ENCODE measurements at places on chromosomes 4 and X.

- no peak for DNase-seq
These were observed 93.7 kb downstream of the SHOX start for GRCh38 chrX:724256-724655.

DNA sequence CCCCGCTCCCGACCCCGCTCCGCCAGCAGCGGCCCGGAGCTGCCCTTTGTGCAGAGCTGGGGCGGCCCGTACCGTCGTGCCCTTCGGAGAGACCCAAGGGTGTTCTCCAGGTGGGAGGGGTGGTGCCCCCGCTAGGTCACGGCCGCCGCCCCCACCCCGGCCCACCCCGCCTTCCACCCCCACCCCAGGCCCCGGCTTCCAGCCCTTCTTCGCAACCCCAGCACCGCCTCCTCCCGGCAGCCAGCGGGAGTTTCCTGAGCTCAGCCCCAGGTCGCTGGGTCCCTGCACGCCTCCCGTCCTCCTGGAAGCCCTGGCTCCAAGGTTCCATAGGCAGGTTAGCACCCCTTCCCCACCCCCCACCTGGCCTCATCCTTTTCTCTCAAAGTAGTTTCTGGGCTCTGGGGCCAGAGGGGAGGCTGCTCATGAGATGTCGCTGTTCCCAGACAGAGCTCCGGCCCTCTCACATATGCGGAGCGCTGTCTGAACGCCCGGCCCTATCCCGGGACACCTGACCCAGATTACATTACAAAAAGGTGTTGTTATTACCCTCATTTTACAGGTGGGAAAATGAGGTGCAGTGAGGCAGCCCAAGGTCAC, 25.2 kb upstream of the FGFR3 start:
- no peak for DNase-seq

DNA sequence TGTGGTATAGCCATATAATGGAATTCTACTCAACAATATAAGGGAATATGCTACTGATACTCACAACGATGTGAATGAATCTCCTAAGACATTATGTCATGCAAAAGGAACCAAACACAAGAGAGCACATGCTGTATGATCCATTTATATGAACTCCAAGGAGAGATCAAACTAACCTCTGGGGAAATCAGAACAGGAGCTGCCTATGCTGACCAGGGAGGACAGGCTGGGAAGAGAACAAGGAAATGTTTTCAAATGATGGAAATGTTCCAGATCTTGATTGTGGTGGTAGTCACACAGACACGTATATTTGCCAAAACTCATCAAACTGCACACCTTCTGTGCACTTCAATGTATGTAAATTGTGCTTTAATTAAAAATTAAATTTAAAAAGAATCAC, 175.3 kb downstream of the BCOR start:
- DNase-seq: no peak

DNA sequence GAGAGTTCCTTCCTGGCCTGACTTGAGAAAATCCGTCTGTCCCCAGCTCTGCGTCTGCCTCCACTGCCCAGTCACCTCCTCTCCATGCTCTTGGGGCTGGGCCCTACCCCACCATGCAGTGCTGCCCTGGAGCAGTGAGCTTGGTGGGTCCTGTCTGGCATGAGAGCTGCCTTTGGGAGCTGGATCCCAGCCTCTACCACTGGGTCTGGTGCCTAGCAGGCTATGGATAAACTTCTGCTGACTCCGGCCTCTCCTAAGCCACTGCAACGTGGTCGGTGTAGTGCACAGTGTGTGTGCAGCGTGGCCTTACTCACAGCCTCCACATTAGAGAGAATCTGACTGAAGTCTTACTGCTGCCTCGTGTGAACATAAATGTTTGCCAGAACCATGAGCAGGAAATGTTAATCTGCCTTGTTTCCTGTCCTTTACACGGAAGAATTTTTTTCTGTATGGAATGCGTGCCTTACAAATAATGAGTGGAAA, 47.6 kb downstream of the HTT start:
- DNase-seq: no peak

- no peak for DNase-seq
These were observed 1.1 kb upstream of the SMIM43 start for GRCh38 chr4:121765971-121766538.

DNA sequence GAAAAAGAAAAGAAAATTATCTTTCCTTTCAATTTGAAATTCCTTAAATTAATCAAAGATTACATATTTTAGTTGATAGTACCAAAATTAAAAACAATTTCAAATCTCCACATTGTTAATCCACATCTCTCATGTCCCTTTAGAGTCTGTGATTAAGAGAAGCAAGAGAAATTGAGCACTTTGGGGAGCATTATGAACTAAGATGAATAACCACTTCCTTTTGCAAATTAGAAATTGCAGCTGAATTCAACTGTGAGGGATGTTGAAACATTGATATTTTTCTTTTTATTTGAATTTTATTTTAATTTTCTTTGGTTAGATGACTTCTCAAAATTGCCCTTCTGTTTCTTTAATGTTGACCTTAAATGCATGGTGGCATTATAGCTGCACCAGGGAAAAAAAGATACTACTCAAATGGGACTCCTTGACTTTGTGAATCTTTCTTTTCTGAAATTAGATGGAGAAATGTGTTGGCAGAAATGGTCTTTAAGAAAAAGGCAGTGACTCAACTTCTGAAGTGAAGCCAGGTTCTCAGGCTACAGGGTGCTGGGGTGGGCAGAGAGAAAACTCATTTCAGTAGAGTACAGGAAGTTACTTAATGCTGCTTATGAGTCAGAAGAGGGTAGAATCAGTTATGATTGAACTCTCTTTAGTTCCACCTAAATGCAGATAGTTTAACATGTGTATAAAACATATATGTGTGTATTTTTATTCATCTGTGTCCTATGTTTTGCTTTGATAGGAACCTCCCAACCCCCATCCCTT, 92.0 kb upstream of the TNIP3 start:
- DNase-seq: peak; percentile 44
